ENCODE measurements at places on chromosomes 3 and 15.

GRCh38 chr3:127547761-127548605 lies 42.5 kb downstream of the TPRA1 start:
- peak; percentile 69 for DNase-seq

- DNase-seq, result no peak
Observed at GRCh38 chr3:18307529-18307928, 117.6 kb downstream of the SATB1 start.

- no peak for DNase-seq
Observed at GRCh38 chr3:184255291-184256039, 5.9 kb downstream of the CAMK2N2 start.

DNA sequence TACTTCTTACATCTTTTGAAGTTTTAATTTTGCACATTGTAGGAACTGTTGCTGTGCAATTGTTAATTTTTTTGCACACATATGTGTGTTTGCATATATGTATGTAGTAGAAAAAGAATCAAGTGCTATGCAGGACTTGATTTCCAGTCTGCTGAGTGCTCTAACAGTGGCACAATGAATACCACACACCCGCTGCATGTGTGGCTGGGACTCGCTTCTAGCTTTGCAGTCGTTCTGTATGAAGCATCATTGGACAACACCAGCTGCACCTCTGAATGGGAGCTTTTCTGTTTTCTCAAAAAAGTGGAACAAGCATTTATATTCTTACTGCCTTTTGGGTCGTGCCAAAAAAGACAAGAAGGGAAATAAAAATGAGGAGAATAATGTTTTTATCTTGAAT lies 564.7 kb downstream of the FOXP1 start:
- DNase-seq, result no peak

DNA sequence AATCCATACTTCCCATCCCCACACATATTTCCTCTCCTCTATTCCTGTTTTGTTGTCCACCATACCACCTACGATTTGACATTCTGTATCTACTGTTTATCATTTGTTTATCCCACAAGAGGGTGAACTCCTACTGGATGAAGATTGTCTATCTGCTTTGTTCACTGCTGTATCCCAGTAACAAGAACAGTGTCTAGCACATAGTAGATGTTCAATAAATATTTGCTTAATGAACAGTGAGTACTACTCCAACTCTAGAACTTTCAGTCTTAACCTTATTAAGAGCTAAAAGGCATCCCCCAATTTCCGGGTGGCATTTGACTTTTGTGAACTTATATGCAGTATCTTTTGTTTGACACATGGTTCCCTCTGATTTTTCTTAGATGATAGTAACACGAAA lies 1.3 kb downstream of the PYGO1 start:
- no peak for DNase-seq

- DNase-seq, result no peak
Observed at GRCh38 chr15:25563596-25563995, 124.8 kb upstream of the UBE3A start.

DNA sequence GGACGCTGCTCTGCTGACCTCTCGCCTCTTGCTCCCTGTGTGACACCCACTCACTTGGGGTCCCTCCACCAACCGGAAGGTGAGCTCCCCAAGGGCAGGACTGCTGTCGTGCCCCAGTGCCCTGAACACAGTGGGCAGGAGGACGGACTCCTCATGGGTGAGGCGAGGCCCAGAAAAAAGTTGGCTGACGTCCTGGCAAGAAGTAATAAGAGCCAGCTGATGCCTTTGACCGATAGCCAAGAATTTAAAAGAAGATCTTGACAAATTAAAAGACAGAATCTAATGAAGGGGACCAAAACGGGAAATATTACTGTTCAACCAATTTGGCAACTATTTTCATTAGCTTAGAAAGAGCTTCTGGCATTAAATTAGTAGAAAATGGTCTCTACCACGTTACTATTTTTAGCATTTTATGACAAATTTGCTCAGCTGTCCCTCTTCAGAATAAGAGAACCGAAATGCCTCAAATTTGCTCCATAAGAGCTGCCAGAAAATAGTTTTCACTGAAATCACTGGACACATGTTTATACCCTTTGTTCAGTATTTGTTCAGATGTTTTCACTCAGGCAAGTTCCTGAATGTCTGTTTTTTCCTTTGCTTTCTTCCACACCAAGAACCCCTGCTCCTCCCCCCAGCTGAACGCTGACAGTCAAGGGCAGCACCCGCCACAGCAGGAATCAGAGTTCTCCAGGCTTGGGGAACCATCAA lies 60.5 kb downstream of the XXYLT1 start:
- no peak for DNase-seq

GRCh38 chr3:174202116-174202515 lies 657.0 kb upstream of the NAALADL2 start:
- no peak for DNase-seq

- DNase-seq, result no peak
Observed at GRCh38 chr15:42591238-42591934, 16.0 kb downstream of the STARD9 start.

DNA sequence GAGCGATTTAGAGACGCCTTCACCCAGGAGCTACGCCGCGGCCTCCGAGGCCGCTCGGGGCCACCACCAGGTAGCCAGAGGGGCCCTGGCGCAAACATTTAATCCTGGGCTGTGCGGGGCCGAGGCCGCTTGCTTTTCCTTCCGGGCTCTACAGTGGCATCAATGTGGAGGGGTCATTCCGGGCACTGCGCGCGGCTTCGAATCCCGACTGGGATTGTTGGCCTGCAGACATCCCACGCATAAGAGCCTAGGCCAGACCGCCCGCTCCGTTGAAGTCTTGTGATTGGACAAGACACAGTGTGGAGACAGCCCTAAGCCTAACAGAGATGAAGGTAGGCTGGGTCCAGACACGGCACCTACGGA lies 568 bp upstream of the NCBP2 start:
- no peak for DNase-seq

- no peak for DNase-seq
Observed at GRCh38 chr3:64190517-64191515, 34.5 kb downstream of the PRICKLE2 start.

GRCh38 chr3:67241084-67241483 lies 243.0 kb downstream of the KBTBD8 start:
- DNase-seq, result no peak

DNA sequence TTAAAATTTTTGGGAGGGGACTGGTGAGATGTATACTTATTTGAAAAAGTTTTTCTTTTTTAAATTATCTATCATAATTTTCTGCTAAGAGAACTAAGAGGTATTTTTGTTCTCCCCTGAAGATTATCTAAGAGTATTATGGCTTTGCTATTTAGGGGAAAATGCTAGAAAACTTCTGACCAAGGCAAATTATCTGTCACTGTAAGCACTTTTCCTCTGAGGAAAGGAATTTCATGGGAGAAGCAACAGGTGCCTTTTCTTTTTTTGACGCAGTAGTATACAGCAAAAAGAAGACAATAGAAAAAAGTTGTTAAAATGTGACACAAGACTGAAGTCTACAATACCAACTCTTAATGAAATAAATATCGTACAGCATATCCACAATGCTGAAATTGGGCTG lies 201.6 kb upstream of the NANOGP8 start:
- DNase-seq, result no peak

Data from T-helper 2 cell (primary cell).